ENCODE measurements at places on chromosomes 3 and 15.

DNA sequence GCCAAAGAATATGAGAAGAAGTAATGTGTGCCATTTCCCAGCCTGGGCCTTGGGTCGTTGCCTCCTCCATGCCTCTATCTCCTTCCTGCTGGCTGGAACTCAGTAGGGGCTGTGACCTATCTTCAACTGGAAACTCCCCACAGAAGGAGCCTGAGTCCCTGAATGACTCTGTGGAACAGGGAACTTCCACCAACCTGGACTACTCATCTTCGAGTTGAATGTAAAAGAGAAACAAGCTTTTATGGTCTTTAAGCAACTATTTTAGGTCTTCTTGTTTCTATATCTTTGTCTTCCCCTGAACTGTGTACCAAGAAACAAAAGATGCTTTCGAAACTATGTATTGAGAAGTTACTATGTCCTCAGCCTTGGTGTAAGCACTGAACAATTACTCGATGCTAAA is 355.3 kb upstream of the NR2F2 start:
- H3K4me1 ChIP-seq, result no peaks in the 10 kb centered on the region
- no peak for DNase-seq
- no peaks in the 10 kb centered on the region for H3K27me3 ChIP-seq

GRCh38 chr15:91867581-91868026 is 14.1 kb downstream of the SLCO3A1 start:
- no peak overlapping the region for H3K27ac ChIP-seq
- peaks cover 13% of the 10 kb centered on the region for H3K4me1 ChIP-seq
- DNase-seq, result no peak

DNA sequence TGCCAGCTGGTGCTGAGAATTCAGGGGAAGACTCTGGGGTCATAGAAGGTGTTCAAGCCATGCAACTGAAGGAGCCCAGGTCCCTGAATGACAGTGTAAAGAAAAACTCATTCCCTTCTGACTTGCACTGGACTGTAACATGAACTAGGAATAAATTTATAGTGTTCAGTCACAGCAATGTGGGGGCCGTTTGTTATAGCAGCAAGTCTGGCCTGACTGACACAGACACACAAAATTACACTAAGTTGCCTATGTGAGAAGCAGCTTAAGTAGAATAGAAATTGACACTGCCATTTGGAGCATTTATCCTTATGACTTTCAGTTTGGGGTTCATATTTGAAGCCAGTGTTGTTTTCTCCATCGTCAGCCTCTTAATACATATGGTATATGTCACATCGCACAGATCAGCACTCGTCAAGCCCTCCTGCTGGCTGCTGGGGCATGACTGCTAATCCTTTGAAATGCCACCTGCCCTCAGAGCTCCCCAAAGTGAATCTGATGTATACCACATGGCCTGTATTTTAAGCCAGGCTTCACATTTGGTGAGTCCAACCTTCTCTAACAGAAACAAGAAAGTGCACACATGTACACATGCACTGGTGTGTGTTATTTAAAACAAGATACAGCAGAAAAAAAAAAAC is 17.1 kb upstream of the HEG1 start:
- H3K27ac ChIP-seq, result no peak overlapping the region
- no peaks in the 10 kb centered on the region for H3K36me3 ChIP-seq
- H3K27me3 ChIP-seq, result no peaks in the 10 kb centered on the region
- DNase-seq, result no peak

GRCh38 chr15:25787381-25787780 is 75.7 kb downstream of the ATP10A start:
- H3K27ac ChIP-seq, result no peak overlapping the region
- no peaks in the 10 kb centered on the region for H3K27me3 ChIP-seq
- no peak for DNase-seq
- no peaks in the 10 kb centered on the region for H3K36me3 ChIP-seq
- no peaks in the 10 kb centered on the region for H3K4me1 ChIP-seq

DNA sequence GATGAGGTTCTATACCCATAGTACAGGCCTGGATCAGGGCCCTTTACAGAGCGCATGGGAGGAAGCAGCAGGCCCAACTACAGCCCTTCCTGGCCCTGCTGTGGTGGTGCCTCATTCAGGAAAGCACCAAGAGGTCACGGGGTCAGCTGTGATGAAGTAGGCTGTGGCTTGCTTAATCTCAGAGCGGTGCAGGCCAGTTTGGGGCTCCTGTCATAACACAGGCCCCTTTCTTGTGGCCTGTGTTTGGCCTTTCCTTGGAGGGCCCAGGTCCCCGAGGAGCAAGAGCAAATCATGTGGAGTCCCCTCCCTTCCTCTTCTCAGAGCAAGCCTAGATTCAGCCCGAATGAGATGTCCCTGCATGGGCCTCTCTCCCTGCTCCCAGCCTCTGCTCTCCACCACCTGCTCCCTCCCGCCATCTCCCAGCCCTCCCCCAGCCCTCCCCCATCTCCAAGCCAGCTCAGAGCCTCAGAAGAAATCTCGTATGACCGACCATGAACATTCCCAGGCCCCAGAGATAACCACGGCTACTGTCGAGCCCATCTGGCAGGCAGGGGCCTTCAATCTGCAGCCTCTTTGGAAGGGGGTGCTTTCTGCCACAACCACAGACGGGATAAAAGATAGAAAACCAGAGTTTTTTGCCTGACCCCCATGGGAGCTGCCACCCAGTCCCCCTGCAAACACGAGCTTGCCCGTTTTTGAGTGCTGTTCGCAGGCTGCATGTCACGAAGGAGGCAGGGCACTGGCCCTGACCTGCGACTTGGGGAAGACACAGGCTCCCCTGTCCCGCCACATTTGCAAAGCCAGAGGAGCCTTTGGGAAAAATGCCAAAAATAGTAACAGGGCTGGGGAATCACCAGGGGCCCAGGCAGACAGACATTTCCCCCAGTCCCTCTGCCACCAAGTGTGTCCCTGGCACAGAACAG is 32.3 kb upstream of the DUSP7 start:
- no peak overlapping the region for H3K27ac ChIP-seq
- no peaks in the 10 kb centered on the region for H3K4me1 ChIP-seq
- H3K27me3 ChIP-seq, result no peaks in the 10 kb centered on the region
- H3K4me3 ChIP-seq, result no peak overlapping the region
- no peak for DNase-seq
- peaks cover 6% of the 10 kb centered on the region for H3K36me3 ChIP-seq

DNA sequence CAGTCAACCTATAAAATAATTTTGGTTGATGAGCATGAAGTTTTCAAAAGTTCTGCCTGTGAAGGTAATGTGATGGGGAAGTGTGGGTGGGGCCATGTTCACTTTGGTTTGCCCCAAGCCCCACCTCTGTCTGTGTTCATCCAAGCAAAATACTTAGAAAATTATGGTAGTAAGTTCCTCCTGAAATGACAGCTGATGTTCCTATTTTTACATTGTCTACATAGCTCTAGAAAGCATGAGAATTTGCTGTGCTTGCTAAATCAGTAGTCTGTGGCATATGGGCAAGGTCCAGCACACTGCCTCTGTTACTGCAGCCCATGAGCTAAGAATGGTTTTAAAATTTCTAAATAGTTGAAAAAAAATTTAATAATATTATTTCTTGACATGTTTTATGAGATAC is 21.9 kb upstream of the CP start:
- no peaks in the 10 kb centered on the region for H3K36me3 ChIP-seq
- no peak for DNase-seq
- H3K27ac ChIP-seq, result no peak overlapping the region
- H3K4me3 ChIP-seq, result no peak overlapping the region

GRCh38 chr15:25250011-25250596 is 188.7 kb downstream of the UBE3A start:
- H3K4me3 ChIP-seq, result no peak overlapping the region
- H3K36me3 ChIP-seq, result no peaks in the 10 kb centered on the region
- H3K27me3 ChIP-seq, result no peaks in the 10 kb centered on the region
- H3K4me1 ChIP-seq, result no peaks in the 10 kb centered on the region

DNA sequence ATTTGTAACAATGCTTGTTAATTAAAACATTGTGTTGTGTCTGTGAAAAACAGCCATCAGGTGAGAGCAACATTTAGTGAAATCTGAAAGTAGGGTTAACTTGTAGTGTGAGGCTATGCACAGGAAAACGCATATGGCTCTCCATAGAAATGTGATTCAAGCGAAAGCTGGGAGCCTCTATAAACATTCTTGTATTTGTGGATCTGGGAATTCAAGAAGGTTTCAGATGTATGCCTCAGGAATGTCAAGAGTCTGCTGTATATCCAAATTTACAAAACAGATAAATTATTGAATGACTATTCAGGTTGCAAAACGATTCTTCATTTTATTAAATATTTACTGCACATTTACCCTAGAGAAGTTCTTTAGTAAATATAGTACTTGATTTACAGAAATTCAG is 166.0 kb downstream of the THSD4 start:
- no peaks in the 10 kb centered on the region for H3K27me3 ChIP-seq
- H3K27ac ChIP-seq, result no peak overlapping the region
- DNase-seq, result no peak
- H3K4me3 ChIP-seq, result no peak overlapping the region

- H3K27ac ChIP-seq, result no peak overlapping the region
- H3K36me3 ChIP-seq, result peaks cover 12% of the 10 kb centered on the region
- H3K27me3 ChIP-seq, result no peaks in the 10 kb centered on the region
- H3K4me1 ChIP-seq, result no peaks in the 10 kb centered on the region
- DNase-seq, result no peak
Observed at GRCh38 chr15:41445399-41445798, 28.5 kb downstream of the RTF1 start.

GRCh38 chr3:160195106-160195505 is 30.1 kb upstream of the C3orf80 start:
- no peaks in the 10 kb centered on the region for H3K4me1 ChIP-seq
- no peak overlapping the region for H3K27ac ChIP-seq
- no peak for DNase-seq
- H3K36me3 ChIP-seq, result no peaks in the 10 kb centered on the region
- H3K27me3 ChIP-seq, result no peaks in the 10 kb centered on the region

- H3K27me3 ChIP-seq, result no peaks in the 10 kb centered on the region
- H3K27ac ChIP-seq, result no peak overlapping the region
- H3K4me1 ChIP-seq, result no peaks in the 10 kb centered on the region
Observed at GRCh38 chr3:109648027-109648426, 310.7 kb upstream of the DPPA4 start.

Measured in H1 (cell line).